Cortex of kidney (tissue), 1 donor: ENCODE measurements at places on chromosomes 5 and 9.

DNA sequence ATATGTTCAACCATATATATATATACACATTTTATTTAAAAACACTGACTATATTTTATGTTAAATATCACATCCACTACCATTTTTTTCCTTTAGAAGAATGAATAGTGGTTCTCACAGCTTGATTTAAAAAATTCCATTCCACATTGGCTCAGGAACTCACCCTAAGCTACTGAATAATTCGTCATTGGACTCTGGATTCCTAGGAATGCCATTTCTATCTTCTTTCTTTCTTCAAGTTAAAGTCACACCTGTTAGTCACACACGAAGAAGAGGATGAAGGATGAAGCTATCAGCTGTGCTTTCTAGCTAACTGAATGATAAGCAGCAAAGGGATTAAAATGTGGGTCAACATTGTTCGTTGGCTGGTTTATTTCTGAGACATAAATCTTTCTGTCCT is 7.9 kb downstream of the ELOVL7 start:
- no peak for DNase-seq

- DNase-seq: no peak
These were observed 14.0 kb downstream of the OLFML2A start for GRCh38 chr9:124790801-124791505.

DNA sequence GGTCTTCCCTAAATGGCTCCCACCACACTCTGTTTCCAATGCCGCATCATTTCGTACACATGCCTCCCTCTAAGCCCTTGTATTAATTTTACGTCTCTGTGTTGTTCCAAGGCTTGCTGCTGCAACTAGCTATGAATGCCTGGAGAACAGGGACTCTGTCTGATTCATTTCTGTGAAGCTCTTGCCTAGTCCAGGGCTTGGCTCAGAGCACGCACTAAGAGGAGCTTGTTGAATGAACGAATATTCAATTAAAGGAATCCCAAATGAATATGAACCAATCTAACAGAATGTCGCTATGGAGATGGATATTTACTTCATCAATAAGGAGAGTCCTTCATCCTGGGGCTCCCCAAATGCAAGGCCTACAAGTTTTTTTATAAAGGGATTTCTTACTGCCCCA is 55.3 kb downstream of the TGFBR1 start:
- no peak for DNase-seq

- no peak for DNase-seq
These were observed 322.6 kb downstream of the FBXL17 start for GRCh38 chr5:108059334-108059733.

- no peak for DNase-seq
These were observed 24.2 kb upstream of the TMEM171 start for GRCh38 chr5:73096239-73096575.

- DNase-seq: no peak
These were observed 759 bp downstream of the GEMIN5 start for GRCh38 chr5:154937186-154937717.

DNA sequence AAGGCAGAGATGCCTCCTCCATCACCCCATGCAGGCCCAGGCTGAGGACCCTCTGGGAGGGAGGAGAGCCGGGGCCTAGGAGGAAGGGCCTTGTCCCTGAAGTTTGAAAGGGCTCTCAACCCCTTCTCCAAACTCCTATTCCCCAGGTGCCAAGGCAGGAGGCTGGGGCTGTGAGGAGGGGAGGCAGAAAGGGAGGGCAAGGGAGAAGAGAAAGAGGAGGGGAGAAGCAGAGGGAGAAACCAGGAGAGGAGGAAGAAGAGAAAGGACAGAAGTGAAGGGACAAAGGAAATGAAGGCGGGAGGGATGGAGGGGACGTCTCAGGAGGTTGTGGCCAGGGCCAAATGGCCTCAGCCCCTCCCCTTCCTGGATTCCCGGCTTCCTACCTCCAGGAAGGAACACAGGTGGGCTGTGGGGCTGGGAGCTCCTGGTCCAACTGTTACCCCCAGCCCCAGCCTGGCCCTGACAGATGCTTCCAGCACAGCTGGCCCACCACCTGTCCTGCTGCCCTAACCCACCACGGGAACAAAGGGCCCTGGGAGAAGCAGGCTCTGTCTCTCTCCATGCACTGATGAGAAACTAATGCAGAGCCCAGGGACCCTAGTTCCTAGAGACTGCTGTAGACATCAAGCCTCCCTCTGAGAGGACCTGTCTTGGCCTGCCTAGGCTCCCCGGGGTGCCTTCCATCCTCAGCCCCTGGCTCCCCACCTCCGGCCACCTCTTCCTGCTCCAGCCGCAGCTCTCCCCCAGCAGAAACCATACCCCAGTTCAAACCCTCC is 3.5 kb downstream of the DBN1 start:
- no peak for DNase-seq

DNA sequence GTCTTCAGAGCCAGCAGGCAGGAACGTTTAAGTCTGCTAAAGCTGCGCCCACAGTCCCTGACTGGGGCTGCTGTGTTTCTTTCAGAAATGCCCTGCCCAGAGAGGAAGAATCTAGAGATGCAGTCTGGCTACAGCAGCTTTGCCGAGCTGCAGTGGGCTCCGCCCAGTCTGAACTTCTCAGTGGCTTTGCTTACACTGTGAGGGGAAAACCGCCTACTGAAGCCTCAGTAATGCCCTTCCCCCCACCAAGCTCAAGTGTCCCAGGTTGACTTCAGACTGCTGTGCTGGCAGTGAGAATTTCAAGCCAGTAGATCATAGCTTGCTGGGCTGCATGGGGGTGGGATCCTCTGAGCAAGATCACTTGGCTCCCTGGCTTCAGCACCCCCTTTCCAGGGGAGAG is 78.4 kb downstream of the SREK1 start:
- no peak for DNase-seq
